Skin of body (tissue), 3 donors: ENCODE measurements at places on chromosomes 4 and X.

DNA sequence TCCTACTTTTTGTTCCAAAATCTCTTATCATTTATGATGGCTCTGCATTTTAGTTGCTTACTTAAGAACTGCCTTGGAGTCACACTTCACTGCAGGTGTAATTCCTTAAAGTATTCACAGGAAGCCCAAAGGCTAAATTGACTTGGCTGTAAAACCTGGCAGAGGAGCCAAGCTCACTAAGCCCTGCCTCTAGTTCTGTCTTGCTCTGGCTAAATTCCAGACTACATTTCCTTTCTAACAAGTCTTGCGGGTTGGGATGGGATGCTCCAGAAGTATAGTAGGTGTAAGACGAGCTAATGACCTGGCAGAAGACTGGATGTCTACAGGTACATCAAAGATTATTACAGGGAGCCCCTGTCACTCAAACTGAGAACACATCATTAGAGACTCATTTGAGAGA lies 924.0 kb upstream of the INTU start:
- DNase-seq, result peak; percentile 9

- no peak for DNase-seq
These were observed 112.3 kb upstream of the BCOR start for GRCh38 chrX:40209951-40210617.

- no peak for DNase-seq
These were observed 33.0 kb upstream of the TMEM131L start for GRCh38 chr4:153432965-153433753.

- no peak for DNase-seq
These were observed 4.8 kb downstream of the SOWAHD start for GRCh38 chrX:119763181-119763580.
